ENCODE measurements at places on chromosomes 12 and 14.

- peaks cover 9% of the 10 kb centered on the region for H3K27me3 ChIP-seq
- H3K4me3 ChIP-seq, result no peak overlapping the region
- DNase-seq, result no peak
Measured at GRCh38 chr12:7732993-7733392, 14.2 kb downstream of the CLEC4C start.

DNA sequence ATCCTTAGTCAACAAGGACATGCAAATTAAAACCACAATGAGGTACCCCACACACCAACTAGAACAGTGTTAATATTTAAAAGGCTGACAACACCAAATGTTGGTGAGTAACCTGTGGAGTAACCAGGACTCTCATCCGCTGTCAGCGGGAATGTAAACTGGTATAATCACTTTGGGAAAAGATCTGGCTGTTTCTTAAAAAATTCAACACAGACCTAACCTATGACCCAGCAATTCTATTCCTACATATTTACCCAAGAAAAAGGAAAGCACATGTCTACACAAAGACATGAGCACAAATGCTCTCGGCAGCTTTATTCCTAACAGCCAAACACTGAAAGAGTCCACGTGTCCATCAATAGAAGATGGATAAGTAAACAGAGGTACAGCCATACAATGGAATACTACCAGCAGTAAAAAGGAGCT lies 26.6 kb downstream of the NRDE2 start:
- no peak for DNase-seq
- H3K36me3 ChIP-seq, result peaks cover 14% of the 10 kb centered on the region
- H3K4me1 ChIP-seq, result peaks cover 14% of the 10 kb centered on the region
- no peak overlapping the region for H3K27ac ChIP-seq

DNA sequence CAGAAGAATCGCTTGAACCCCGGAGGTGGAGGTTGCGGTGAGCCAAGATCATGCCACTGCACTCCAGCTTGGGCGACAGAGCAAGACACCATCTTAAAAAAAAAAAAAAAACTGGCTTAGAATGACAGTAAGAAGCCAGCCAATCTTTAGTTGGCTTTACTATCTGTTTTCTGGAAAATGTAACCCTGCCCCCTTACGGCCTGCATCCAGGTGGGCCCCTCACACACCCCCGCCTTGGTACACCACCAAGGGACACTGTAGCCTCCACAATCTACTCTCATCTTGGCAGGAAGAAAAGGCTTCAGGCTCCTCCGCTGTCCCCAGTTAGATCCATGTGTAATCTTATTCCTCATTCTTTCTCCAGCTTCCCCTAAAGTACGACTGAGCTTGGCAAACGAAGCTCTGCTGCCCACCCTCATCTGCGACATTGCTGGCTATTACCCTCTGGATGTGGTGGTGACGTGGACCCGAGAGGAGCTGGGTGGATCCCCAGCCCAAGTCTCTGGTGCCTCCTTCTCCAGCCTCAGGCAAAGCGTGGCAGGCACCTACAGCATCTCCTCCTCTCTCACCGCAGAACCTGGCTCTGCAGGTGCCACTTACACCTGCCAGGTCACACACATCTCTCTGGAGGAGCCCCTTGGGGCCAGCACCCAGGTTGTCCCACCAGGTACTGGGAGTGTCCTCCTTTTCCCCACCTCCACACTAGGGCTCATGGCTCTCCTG lies 6.6 kb downstream of the TAPBPL start:
- H3K27me3 ChIP-seq, result no peaks in the 10 kb centered on the region
- no peak overlapping the region for H3K4me3 ChIP-seq
- peaks cover 56% of the 10 kb centered on the region for H3K4me1 ChIP-seq
- peak overlapping the region; percentile 100 for H3K27ac ChIP-seq
- peaks cover 21% of the 10 kb centered on the region for H3K36me3 ChIP-seq
- no peak for DNase-seq

DNA sequence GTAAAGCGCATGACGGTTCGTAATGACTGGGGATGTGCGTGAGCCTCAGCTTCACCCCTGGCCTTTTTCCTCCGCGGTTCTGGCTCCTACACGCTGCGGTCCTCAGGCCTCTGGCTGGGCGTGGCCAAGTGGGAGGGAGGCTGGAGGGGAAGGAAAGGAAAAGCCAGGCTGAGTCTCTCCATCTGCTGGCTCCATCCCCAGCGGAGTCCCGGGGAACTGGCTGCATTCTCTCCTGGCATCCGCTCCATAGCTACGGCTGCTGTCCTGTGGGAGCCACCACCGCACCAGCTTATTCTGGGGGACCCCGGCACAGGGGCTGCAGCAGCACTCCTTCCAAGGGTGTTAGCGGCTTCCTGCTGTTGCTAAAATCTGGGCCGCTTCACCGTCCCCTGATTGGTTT lies 68.2 kb upstream of the SLC24A4 start:
- H3K36me3 ChIP-seq, result peaks cover 7% of the 10 kb centered on the region
- H3K27ac ChIP-seq, result no peak overlapping the region
- DNase-seq, result no peak
- H3K27me3 ChIP-seq, result peaks cover 67% of the 10 kb centered on the region

- H3K4me3 ChIP-seq, result no peak overlapping the region
- H3K27me3 ChIP-seq, result no peaks in the 10 kb centered on the region
- H3K36me3 ChIP-seq, result no peaks in the 10 kb centered on the region
- no peak overlapping the region for H3K27ac ChIP-seq
- no peaks in the 10 kb centered on the region for H3K4me1 ChIP-seq
- DNase-seq, result no peak
Measured at GRCh38 chr14:30210630-30211029, 283.0 kb upstream of the PRKD1 start.

GRCh38 chr12:88391556-88391955 lies 188.7 kb downstream of the KITLG start:
- no peaks in the 10 kb centered on the region for H3K4me1 ChIP-seq
- H3K4me3 ChIP-seq, result no peak overlapping the region
- peaks cover 3% of the 10 kb centered on the region for H3K27me3 ChIP-seq
- no peaks in the 10 kb centered on the region for H3K36me3 ChIP-seq

GRCh38 chr12:39127401-39127800 lies 222.0 kb upstream of the CPNE8 start:
- no peak overlapping the region for H3K4me3 ChIP-seq
- no peaks in the 10 kb centered on the region for H3K36me3 ChIP-seq
- DNase-seq, result no peak
- no peak overlapping the region for H3K27ac ChIP-seq
- peaks cover 7% of the 10 kb centered on the region for H3K27me3 ChIP-seq
- no peaks in the 10 kb centered on the region for H3K4me1 ChIP-seq

DNA sequence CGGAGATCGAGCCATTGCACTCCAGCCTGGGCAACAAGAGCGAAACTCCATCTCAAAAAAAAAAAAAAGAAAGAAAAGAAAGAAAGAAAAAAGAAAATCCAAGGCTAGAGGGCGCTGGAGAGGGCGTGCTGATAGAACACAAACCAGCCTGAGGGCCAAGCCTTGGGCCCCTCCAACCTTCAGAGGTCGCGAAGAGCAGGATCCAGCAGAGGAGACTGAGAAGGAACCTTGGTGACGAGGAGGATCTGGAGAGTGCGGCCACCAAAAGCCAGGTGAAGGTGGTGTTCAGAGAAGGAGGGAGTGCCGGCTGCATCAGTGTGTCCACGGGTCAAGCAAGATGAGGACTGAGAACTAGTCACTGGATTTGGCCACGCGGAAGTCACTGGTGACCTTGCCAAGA lies 4.1 kb upstream of the DYNC1H1 start:
- peaks cover 16% of the 10 kb centered on the region for H3K4me1 ChIP-seq
- H3K27ac ChIP-seq, result peak overlapping the region; percentile 60
- DNase-seq, result no peak
- no peak overlapping the region for H3K4me3 ChIP-seq

DNA sequence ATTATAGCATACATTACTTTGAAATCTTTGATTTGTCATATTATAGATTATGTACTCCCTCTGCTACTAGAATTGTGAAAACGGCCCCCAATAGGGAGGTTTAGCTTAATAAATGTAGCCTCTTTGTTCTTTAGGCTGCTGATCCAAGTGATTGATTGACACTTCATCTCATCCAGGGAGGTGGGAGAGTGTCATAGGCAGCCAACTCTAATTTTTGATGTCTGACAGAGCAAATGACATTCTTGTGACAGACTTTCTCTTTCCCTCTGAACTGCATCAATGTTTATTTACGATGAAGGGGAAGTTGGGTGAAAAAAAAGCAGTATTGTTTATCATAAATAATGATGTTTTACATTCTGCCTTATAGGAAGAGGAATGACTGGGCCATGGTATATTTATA lies 221.4 kb downstream of the MDGA2 start:
- no peak overlapping the region for H3K4me3 ChIP-seq
- H3K36me3 ChIP-seq, result no peaks in the 10 kb centered on the region
- no peak for DNase-seq
- no peaks in the 10 kb centered on the region for H3K4me1 ChIP-seq

- H3K4me1 ChIP-seq, result peaks cover 18% of the 10 kb centered on the region
- H3K27me3 ChIP-seq, result no peaks in the 10 kb centered on the region
- peak overlapping the region; percentile 92 for H3K4me3 ChIP-seq
- H3K36me3 ChIP-seq, result no peaks in the 10 kb centered on the region
- DNase-seq, result peak; percentile 40
- H3K27ac ChIP-seq, result peak overlapping the region; percentile 60
Measured at GRCh38 chr12:124566161-124566996, 1.0 kb downstream of the NCOR2 start.
